ENCODE measurements at places on chromosomes 4 and X.

GRCh38 chr4:46649390-46649789 lies 259.5 kb upstream of the GABRA2 start:
- DNase-seq, result no peak

- DNase-seq, result no peak
Observed at GRCh38 chr4:80268081-80268823, 1.8 kb downstream of the FGF5 start.

DNA sequence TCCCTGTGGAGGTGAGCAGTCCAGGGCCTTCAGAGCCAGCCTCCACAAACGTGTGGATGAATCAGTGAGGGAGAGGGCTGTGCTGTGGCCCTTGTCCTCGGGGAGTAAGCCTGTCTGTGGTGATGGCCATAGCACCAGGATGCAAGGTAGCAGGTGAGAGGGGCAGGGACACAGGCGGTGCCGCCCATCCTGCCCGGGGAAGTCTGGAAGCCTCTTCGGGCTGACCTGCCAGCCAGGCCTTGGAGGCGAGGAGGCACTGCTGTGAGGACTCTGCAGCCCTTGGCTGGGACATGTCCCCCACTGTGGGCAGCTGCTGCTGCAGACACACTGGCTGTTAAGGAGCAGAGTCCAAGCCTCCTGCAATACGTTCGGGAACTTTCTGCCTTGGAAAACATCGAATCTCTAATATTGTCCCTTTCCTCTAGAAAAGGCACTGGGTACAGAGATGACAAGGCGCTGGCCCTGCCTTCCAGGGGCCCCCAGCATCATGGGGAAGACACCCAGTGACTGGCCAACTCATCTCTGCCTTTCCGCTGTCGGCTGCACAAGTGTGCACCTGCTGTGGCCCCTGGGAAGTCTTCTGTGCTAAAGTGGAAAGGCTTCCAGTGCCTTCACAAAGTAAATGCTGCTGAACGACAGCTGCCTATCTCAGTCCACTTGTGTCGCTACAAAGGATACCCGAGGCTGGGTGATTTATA lies 101.4 kb downstream of the ADRA2C start:
- no peak for DNase-seq

- DNase-seq, result peak; percentile 19
Observed at GRCh38 chr4:128286474-128287058, 1.0 kb downstream of the PGRMC2 start.

- no peak for DNase-seq
Observed at GRCh38 chrX:17081511-17081910, 135.1 kb downstream of the REPS2 start.

DNA sequence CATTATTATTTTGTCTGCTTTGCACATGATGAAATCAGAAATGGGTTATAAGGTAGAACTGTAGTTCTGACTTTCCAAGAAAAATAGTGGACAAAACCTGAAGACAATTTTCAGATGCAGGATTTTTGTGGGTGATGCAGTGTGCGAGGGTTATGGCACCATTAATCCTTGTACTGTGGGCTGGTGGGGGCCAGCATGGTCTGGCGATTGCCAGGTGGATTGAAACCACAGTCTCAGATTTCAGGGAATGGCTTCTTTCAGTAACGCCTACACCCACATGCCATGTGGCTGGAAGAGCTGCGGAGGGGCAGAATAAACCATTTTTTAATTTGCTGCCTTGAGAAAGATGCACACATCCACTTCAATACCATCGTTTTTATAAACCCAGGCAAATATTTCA lies 150.5 kb downstream of the ARSF start:
- no peak for DNase-seq

GRCh38 chr4:110411574-110412011 lies 64.4 kb upstream of the ENPEP start:
- DNase-seq, result no peak

DNA sequence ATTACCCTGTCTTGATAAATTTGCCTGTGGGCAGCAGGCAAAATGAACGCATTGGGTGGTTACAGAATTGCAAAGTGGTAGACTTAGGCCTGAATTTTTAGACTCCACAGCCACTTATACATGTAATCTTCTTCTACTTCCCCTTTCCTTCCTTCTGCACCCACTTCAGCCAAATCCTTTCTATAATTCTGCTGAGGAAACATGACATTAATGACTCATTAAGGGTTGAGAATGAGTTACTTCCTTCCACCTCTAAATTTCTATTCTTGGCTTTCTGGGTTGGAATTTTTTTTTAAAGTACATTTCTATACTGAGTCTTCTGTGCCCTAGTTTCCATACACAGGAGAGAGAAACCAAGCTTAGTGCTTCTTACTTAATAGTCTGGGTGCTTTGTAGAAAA lies 10.1 kb downstream of the PAPSS1 start:
- DNase-seq, result no peak
